ENCODE measurements at places on chromosomes 6 and 20.

GRCh38 chr6:148573922-148574321 is 172.9 kb upstream of the UST start:
- no peak for DNase-seq

DNA sequence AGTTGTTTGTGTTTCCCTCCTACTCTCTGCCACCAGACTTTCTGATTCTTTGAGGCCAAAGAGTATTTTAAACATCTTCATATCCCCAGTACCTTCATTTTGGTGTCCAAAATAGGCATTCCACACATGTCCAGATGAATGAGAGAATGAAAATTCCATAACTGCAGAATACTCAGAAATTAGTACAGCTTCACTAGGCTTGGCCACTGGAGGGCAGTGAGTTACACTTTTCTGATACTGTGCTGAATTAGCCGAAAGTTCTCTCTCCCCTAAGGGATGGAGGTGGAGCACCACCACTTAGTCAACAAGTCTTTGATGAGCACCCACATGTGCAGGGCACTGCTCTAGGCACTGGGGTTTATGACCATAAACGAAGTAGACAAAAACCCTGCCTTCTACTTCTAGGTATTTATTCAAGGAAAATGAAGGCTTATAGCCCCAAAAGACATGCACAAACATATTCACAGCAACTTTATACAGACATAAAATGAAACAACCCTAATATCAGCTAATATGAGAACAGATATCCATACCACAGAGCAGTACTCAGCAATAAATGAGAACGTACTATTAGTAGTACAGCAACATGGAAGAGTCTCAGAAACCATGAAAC is 46.1 kb upstream of the TMEM217 start:
- DNase-seq = no peak

GRCh38 chr20:45372241-45372640 is 5.9 kb downstream of the TP53TG5 start:
- no peak for DNase-seq

DNA sequence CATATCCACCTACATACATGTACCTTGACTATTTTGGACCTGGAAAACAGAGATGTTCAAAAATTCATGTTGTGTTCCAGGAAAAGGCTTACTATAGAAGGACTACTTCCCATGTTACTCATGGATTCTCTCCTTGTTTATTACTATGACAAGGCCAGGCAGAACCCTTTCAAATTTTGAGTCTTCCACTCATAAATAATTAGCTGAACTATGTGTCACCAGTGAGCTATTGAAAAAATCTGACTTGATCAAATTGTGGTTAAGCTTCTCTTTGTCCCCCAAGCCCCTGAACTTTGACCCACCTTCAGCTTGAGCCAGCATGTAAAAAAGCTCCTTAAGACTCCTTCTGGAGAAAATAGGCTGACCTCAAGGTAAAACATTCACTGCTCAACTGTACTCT is 1142.8 kb upstream of the EYS start:
- no peak for DNase-seq

- DNase-seq = no peak
Observed at GRCh38 chr20:48298851-48299484, 513.7 kb upstream of the SULF2 start.

DNA sequence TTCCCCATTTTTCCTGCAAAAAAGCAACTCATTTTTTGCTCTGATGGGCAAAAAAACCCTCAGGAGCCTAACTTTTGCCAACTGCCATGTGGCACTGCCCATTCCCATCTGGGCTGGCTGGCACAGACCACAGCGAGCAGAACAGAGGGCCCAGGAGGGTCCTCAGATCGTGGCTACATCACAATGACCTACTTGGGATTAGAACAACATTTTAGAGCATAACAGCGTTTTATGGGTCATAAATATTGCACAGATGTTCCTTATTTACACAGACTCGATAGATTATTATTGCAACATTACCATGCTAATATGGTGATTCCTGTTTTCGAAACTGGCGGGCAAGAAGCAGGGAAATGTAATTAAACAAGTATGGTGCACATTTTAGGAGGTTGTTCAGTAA is 28.0 kb downstream of the PTPRT start:
- no peak for DNase-seq

- no peak for DNase-seq
Observed at GRCh38 chr6:50925548-50925947, 106.9 kb downstream of the TFAP2B start.

GRCh38 chr20:49112596-49113274 is 66.6 kb downstream of the CSE1L start:
- no peak for DNase-seq

- DNase-seq = no peak
Observed at GRCh38 chr20:54058420-54059139, 11.8 kb downstream of the BCAS1 start.

- DNase-seq = no peak
Observed at GRCh38 chr20:24991897-24992486, 559 bp downstream of the APMAP start.

DNA sequence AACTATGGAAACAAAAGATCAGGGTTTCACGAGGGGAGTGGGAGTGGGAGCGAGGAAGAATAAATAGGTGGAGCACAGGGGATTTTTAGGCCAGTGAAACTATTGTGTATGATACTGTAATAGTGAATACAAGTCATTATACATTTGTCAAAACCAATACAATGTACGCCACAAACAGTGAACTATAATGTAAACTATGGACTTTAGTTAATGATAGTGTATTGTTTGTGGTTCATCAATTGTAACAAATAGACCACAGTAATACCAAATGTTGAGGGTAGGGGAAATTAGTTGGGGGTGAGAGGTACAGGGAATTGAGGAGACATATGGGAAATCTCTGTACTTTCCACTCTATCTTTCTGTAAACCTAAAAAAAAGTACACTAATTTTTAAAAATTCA is 218.4 kb downstream of the FRK start:
- DNase-seq = no peak

- DNase-seq = no peak
Observed at GRCh38 chr6:16623029-16623653, 138.1 kb downstream of the ATXN1 start.

- no peak for DNase-seq
Observed at GRCh38 chr20:3932681-3933080, 43.5 kb downstream of the PANK2 start.

DNA sequence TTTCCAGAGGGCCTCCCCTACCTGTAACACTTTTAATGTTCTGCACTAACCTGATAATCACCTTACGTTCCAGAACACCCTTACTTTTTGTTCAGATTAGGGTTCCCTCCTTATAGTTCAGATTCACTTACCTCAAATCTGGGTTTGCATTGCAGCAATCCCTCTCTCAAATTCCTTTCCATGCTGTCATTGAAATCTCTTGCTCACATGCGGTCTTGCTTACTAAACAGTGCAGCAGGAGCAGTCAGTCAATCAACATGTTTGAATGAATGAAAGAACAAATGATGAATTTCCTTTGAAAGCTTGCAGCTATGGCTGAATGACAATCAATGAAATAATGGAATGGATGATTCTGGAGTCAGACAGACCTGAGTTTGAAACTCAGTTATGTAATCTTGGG is 200.1 kb downstream of the HIVEP2 start:
- DNase-seq = no peak

GRCh38 chr6:121112356-121112755 is 221.9 kb downstream of the TBC1D32 start:
- DNase-seq = no peak

- no peak for DNase-seq
Observed at GRCh38 chr6:73579851-73580246, 59.0 kb upstream of the EEF1A1 start.

DNA sequence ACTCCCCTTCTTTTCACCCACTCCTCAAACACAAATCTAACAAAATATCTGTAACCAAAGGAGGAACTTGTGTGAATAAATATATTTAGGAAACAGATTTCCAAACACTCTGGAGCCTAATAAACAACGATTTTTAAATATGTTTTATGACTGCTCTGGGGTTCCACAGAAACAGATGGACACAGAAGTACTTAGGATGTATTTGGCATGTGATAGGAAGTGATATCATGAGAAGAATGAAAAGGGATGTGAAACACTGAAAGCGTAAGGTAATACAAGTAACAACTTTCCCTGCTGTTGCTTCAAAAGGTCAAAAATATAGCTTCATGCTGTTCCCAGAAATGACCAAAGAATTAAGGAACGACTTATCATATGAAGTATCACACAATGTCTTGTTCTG is 26.1 kb upstream of the ENPP1 start:
- DNase-seq = no peak

DNA sequence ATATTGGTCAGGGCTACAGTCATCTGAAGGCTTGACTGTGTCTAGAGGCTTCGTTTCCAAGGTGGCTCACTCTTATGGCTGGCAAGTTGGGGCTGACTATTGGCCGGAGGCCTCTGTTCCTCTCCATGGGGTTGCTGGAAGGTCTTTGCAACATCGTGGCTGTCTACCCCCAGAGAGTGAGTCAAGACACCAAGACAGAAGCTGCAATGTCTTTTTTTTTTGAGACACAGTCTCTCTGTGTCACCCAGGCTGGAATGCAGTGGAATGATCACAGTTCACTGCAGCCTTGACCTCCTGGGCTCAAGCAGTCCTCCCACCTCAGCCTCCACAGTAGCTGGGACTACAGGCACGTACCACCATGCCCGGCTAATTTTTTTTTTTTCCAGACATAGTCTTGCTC is 29.4 kb upstream of the KIF3B start:
- no peak for DNase-seq

GRCh38 chr6:148835920-148836441 is 89.2 kb downstream of the UST start:
- no peak for DNase-seq

Measured in stimulated activated CD8-positive, alpha-beta memory T cell treated with anti-CD3 and anti-CD28 coated beads, Interleukin-4, amount 100 ng/mL, for 1 hour (primary cell).